ENCODE measurements at places on chromosomes 5 and 9.

- no peak overlapping the region for H3K4me3 ChIP-seq
- H3K4me1 ChIP-seq, result no peaks in the 10 kb centered on the region
- H3K36me3 ChIP-seq, result no peaks in the 10 kb centered on the region
- no peak overlapping the region for H3K27ac ChIP-seq
- no peak for DNase-seq
These were observed 185.0 kb upstream of the PRLR start for GRCh38 chr5:35415309-35415708.

GRCh38 chr5:86709157-86709881 lies 91.6 kb downstream of the COX7C start:
- H3K4me3 ChIP-seq, result no peak overlapping the region
- no peak overlapping the region for H3K27ac ChIP-seq
- H3K27me3 ChIP-seq, result no peaks in the 10 kb centered on the region
- DNase-seq, result no peak
- peaks cover 2% of the 10 kb centered on the region for H3K4me1 ChIP-seq

DNA sequence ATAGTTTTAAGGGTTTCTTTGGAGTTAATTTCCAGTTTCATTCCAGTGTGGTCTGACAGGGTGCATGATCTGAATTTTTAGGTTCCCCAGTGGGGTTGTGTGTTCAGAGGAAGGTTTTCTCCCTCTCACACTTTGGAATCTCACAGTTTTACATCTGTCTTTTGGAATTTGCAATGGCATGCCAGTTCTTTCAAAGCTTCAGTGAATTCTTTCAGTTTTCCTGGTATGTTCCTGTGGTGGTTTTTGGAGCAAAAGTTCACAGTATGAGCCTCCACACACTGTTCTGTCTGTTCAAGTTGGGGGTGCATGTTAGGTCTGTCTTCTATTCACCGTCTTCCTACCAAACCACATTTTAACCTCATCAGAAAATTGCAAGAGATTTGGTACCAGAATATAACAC lies 624.2 kb downstream of the KCTD16 start:
- H3K36me3 ChIP-seq, result no peaks in the 10 kb centered on the region
- no peaks in the 10 kb centered on the region for H3K27me3 ChIP-seq
- no peak for DNase-seq
- H3K27ac ChIP-seq, result no peak overlapping the region

DNA sequence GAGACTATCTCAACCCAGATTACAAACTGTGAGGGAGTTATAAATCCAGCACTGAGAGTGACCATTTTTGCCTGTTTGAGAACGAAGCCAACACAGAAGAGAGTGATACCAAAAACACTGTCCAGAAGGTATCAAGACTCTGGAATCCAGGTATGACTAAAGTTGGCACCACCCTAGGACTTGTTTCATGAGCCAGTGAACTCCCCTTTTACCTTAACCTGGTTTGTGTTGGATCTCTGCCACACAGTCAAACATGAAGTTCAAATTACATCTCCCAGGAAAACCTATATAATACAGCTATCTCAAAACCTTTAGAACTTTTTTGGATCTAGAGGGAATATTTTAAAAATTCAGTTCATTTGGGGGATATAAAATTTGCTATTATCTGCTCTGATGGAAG lies 11.4 kb downstream of the ZBTB5 start:
- DNase-seq, result no peak
- H3K36me3 ChIP-seq, result no peaks in the 10 kb centered on the region
- H3K4me3 ChIP-seq, result no peak overlapping the region
- no peaks in the 10 kb centered on the region for H3K27me3 ChIP-seq

DNA sequence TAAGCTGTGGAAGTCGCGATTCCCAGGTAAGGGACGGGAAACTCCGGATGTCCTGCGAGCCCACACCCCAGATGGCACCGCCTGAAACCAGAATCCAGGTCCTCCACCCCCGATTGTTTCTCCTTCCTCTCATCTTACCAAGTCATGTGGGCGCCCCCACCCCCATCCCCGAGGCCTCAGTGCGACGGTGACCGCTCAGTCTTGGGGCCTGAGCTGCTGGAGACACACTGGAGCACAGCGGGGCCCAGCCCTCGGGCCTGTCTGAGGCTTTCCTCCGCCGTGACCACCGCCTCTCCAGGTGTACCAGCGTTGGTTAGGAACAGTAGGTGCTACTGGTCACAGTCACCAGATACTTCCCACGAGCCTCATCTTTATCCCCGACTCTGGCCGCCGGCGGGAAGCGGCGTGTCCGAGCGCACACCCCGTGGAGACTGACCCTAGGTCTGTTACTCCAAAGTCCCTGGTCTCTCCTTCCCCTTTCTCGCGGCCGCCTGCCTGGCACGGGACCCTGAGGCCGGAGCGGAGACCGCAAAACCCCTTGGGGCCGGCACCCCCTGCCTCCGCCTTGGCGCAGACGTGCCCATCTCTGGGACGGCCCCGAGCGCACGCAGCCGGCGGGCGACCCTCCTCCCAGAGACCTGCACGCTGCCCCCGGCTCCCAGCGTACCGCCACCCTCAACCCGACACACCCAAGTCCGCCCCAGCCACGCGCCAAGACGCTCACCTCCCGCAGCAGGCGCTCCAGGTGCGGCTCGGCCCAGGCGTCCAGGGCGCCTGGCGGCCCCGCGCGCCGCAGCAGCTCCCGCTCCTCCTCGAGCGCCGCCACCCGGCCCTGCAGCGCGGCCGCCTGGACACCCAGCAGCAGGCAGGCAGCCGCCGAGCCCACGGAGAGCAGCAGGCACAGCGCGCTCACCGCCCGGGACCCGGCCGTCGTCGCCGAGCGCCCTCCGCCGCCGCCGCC lies 733 bp downstream of the COL23A1 start:
- no peak overlapping the region for H3K4me3 ChIP-seq
- DNase-seq, result no peak
- no peak overlapping the region for H3K27ac ChIP-seq
- no peaks in the 10 kb centered on the region for H3K4me1 ChIP-seq

- DNase-seq, result no peak
- H3K27me3 ChIP-seq, result peaks cover 59% of the 10 kb centered on the region
- H3K4me3 ChIP-seq, result no peak overlapping the region
- no peaks in the 10 kb centered on the region for H3K36me3 ChIP-seq
- H3K27ac ChIP-seq, result no peak overlapping the region
These were observed 25.1 kb upstream of the MED10 start for GRCh38 chr5:6403416-6403815.

GRCh38 chr9:14325147-14325546 lies 11.2 kb upstream of the NFIB start:
- no peak overlapping the region for H3K27ac ChIP-seq
- DNase-seq, result no peak
- H3K36me3 ChIP-seq, result peaks cover 28% of the 10 kb centered on the region
- H3K4me1 ChIP-seq, result peaks cover 22% of the 10 kb centered on the region
- no peaks in the 10 kb centered on the region for H3K27me3 ChIP-seq

DNA sequence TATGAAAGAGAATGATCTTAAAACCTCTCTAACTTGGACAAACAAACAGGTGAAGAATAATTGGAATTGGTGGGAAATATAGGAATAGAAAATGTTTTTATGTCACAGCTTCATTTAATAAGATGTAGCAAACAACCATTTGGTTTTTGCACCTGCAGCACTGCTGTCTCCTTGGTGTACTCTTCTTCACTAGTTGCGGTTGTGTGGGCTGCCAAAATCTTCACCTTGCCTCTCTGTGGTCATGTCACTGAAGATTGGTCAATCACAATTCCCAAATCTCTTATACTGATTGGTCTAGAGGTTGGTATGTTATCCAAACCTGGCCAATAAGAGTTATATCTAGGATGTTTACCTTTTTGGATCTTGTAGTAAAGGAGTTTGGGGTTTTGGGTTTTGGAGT lies 88.7 kb downstream of the FGF10 start:
- H3K27ac ChIP-seq, result no peak overlapping the region
- DNase-seq, result no peak
- H3K27me3 ChIP-seq, result no peaks in the 10 kb centered on the region
- no peak overlapping the region for H3K4me3 ChIP-seq

DNA sequence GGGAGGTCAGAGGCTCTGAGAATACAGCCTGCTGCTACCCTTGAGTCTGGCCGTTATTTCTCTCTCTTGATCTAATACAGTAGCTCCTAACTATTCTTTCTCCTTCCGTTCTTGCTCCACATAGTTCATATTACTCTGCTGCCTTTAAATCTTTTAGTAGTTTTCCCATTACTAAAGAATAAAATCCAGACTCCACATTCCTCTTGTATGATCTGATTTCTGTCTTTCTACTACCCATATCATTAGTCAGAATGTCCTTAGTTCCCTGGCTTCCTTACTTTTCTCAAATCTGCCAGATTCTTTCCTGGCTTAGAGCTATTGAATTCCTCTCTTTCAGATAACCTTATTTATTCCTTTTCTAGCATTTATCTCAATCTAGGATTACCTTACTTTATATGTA lies 40.0 kb downstream of the MARCHF6 start:
- H3K27ac ChIP-seq, result no peak overlapping the region
- no peaks in the 10 kb centered on the region for H3K27me3 ChIP-seq
- no peaks in the 10 kb centered on the region for H3K4me1 ChIP-seq
- H3K36me3 ChIP-seq, result peaks cover 43% of the 10 kb centered on the region

DNA sequence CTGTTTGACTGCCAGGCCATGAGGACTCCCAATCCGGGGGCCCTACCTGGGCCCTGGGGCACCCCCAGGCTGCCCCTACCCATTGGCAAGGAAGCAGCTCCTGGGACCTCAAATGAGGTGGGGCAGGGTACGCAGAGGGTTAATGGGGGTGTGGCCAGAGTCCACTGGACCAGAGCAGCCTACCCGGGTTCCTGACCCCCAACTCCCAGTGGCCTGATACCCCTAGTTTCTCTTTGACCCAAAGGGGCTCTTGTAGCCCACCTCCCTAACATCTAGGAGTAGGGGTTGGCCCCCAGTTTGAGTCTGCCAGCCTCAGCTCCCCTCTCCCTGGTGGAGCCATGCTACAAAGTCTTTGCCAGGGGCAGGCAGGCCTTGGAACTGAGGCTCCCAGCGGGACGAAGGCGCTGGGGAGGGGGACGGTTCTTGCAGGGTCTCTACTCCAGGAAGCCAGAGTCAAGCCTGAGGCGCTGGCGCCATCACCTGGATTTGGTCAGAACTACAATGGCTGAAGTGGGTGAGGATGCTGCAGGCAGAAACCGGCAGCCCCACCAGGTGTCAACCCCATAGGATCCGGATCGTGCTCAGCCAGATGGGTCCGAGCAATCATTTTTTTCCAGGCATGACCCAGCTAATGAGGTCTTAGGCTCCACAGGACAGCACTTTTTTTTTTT lies 8.4 kb upstream of the CERCAM start:
- DNase-seq, result peak; percentile 61
- H3K36me3 ChIP-seq, result peaks cover 13% of the 10 kb centered on the region
- peaks cover 27% of the 10 kb centered on the region for H3K4me1 ChIP-seq
- peaks cover 33% of the 10 kb centered on the region for H3K27me3 ChIP-seq
- H3K27ac ChIP-seq, result no peak overlapping the region

GRCh38 chr9:130186051-130186450 lies 13.8 kb downstream of the NCS1 start:
- H3K27me3 ChIP-seq, result no peaks in the 10 kb centered on the region
- DNase-seq, result no peak
- H3K36me3 ChIP-seq, result peaks cover 7% of the 10 kb centered on the region
- H3K27ac ChIP-seq, result no peak overlapping the region
- peaks cover 23% of the 10 kb centered on the region for H3K4me1 ChIP-seq

GRCh38 chr5:79955941-79956670 lies 35.0 kb downstream of the MTX3 start:
- peak; percentile 42 for DNase-seq
- peaks cover 13% of the 10 kb centered on the region for H3K4me1 ChIP-seq
- H3K27me3 ChIP-seq, result peaks cover 51% of the 10 kb centered on the region
- no peak overlapping the region for H3K4me3 ChIP-seq
- H3K27ac ChIP-seq, result no peak overlapping the region

DNA sequence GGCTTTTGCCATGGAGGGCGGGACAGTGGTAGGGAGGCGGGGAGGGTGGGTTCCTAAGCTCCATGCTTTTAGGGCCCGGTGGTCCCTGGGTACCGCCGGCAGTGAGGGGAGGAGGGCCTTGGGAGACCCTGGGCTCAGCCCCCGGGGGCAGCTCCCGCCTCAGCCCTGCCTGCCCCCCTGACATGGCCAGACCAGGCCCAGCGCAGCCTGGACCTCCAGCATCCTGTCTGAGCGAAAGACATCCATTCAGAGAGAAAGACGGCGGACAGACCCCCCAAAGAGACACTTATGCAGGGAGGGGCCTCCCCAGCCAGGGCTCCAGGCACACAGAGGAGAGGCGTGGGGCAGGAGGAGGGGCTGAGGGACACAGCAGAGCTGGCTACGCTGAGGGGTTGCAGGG lies 45.3 kb downstream of the KCNT1 start:
- H3K27me3 ChIP-seq, result peaks cover 66% of the 10 kb centered on the region
- no peak for DNase-seq
- H3K4me3 ChIP-seq, result no peak overlapping the region
- H3K4me1 ChIP-seq, result no peaks in the 10 kb centered on the region
- no peak overlapping the region for H3K27ac ChIP-seq

- peaks cover 24% of the 10 kb centered on the region for H3K36me3 ChIP-seq
- H3K27me3 ChIP-seq, result no peaks in the 10 kb centered on the region
- peak overlapping the region; percentile 53 for H3K4me3 ChIP-seq
- H3K27ac ChIP-seq, result peak overlapping the region; percentile 75
These were observed 19.9 kb downstream of the GOLM1 start for GRCh38 chr9:86079421-86079831.

GRCh38 chr5:58156361-58156760 lies 303.5 kb downstream of the PLK2 start:
- no peak overlapping the region for H3K27ac ChIP-seq
- H3K4me1 ChIP-seq, result peaks cover 8% of the 10 kb centered on the region

DNA sequence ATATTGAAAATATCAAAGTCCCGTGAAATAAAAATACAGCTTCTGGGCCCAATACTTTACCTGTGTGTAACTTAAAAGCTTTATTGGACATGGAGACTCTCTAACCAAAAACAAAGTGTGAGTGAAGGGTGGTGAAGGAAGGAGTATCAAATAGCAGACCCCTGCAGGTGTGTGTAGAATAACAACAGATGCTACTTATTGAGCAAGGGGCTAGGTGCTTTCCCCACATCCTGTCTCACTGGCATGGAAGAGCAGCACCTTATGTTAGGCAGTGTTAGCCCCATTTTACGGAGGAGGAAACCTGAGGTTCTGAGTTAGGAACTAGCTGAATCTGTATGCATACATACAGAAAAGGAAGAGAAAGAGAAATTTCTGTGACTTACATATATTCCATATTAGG lies 21.8 kb downstream of the SLIT3 start:
- H3K27ac ChIP-seq, result no peak overlapping the region
- no peaks in the 10 kb centered on the region for H3K27me3 ChIP-seq
- H3K4me1 ChIP-seq, result no peaks in the 10 kb centered on the region
- DNase-seq, result no peak
- no peak overlapping the region for H3K4me3 ChIP-seq

All from Calu3 (cell line).